ENCODE measurements at places on chromosomes 6 and 20.

DNA sequence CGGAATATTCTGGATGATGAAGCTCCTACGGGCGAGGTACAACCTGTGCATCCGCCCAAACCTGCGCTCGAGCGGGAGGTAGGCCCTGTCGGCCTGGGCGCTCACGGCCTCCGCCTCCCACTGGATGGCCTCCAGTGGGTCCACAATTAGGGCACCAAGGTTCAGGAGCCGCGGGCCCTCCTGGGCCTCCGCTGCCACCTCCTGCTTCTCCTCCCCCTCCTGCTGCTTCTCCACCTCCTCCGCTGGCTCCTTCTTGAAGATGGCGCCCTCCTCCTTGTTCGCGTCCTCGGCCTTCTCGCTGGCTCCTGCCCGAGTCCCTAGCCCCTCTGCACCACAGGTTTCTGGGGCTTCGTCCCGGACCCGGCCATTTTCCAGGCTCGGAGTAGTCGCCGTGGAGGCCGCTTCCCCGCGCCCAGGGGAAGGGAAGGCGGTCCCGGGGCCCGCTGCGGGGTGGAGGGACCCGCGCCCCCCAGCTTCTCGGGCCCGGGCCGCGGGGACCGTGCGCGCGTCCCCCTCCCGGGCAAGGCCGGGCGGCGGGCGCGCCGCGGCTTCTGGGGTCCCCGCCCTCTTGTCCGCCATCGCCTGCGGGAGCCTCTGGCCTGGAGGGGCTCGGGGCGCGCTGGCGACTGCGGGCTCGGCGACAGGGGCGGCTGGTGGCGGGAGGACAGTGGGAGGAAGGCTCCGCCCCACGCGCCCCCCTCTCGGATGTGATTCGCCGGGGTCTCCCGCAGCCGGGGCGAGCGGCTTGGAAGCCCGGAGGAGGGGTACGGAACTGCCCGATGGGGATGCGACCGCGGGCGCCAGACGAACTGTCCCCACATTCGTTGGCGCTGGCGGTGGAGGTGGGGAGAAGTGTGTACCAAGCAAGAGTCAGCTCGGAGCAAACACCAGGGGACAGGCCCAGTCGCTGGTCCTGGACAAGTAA, 17.6 kb downstream of the PLAGL2 start:
- DNase-seq, result peak; percentile 38

DNA sequence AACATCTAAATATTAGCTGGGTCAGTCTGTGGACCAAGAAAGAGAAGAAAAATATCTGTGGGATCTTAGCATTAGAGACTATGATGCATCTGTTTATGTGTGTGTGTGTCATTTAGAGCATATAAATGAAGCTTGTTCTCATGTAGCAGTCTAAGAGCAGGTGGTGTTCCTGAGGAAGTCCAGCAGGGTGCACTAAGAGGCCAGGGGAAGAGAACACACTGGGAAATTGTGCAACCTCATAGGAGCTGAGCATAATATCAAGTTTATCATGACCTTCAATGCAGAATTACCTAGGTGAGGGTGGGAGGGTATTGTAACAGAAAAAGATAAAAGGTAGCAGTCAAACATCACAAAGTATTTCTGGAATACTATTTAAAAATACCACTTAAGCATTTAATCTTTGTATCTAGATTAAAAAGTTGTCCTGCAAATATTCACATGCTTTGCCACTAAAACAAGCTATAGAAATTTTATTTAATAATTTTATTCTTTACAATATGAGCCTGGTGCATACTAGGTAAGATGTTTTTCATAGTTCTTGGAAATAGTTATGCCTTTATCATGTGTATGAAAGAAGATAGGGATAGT, 80.5 kb downstream of the SMPDL3A start:
- DNase-seq, result no peak

GRCh38 chr20:40961176-40961575, 67.4 kb upstream of the TOP1 start:
- no peak for DNase-seq

DNA sequence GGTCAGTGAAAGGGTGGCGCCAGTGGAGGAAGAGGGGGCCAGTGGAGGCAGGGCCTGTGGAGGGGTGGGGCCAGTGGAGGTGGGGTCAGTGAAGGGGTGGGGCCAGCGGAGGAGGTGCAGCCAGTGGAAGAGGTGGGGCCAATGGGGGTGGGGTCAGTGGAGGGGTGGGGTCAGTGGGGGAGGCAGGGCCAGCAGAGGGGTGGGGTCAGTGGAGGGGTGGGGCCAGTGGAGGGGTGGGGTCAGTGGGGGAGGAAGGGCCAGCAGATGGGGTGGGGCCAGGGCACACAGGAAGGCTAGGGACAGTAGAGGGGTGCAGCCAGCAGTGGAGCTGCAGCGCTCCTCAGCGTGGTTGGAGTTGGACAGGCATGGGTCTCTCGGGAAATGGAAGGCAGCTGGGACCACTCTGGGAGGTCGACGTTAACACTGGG, 18.7 kb downstream of the ADRM1 start:
- DNase-seq, result no peak

GRCh38 chr6:36928547-36928918, 26.0 kb upstream of the PI16 start:
- DNase-seq, result no peak

- DNase-seq, result no peak
Observed at GRCh38 chr20:33203444-33203843, 13.7 kb upstream of the BPIFA3 start.

DNA sequence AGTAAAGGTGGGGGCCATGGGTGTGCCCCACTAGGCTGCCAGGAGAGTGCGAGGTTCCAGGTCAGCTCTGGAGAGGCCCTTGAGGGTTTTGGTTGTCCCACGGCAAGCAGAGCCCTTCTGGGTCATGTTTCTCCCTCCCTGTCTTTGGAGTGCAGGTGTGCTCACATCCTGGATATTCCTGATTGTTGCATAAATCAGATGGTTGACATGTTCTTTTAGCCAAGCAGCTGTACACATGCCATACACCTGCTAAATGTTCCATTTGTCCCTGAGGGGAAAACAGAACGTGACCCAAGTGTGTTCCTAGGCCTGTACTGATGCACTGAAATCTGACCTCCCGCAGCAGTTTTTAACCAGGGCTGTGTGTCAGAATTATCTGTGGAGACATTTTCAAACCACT, 77.5 kb upstream of the BEND3 start:
- DNase-seq, result no peak

GRCh38 chr20:5656126-5656525, 94.1 kb upstream of the SHLD1 start:
- DNase-seq, result no peak

- DNase-seq, result peak; percentile 30
Observed at GRCh38 chr6:108174371-108175175, 8.8 kb downstream of the NR2E1 start.

GRCh38 chr20:38812709-38813573, 7.4 kb downstream of the PPP1R16B start:
- DNase-seq, result no peak

DNA sequence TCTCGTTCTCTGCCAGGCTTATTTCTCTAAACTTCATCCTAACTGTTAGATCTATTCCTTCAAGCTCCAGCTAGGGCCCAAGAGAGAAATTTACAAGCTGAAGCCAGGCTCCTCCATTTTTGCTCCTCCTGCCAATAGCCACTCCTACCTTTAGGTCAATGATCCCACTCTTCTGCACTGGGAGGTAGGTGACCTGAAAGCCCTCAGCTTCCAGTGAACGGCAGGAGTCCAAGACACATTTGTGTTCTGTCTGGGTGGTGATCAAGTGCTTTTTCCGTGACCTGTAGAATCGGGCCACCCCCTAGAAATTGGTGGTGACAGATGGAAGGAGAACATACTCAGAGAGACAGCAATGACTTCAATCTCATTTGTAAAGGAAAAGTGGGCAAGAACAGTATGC, 8.9 kb downstream of the NFS1 start:
- no peak for DNase-seq

DNA sequence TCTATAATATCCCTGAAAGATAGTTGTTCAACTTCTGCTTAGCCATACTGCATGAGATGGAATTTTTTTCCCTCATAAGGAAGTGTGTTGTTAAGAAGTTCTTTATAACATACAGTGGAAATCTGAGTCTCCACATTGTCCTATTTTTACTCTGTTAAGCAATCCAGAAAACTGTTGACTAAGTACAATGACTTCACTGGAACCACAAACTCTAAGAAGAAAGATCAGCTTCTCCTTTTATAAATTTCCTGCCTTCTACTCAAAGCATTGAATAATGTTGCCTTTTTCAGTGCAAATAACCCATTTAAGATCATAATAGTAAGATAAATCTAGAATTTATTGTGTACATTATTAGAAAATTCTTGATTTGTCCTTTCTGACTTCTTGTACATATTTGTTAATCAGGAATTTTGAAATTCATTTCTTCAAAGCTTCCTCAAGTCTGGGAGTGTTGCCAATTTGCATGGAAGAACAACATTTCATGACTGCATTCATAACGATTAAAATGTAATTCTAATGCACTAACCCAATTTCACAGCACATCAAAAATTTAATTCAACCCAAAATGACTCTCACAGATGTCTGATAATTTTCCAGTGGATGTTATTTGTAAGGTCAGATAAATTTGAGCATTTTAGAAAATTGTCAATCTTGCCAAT, 45.6 kb upstream of the ANKEF1 start:
- DNase-seq, result no peak

DNA sequence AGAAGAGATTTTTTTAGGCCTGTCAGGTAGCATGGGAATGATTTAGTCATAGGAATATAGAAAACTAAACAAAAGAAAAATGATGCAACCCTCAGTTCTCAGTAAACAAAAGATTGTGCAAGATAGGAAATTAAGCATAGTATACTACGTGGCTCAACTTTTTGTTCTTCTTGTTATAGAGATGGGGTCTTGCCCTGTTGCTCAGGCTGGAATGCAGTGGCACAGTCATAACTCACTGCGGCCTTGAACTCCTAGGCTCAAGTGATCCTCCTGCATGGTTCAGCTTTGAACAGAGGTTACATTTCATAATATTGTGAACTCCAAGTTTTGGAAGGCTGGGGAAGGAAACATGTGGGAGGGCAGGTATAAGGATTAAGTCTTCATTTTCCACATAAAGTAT, 28.5 kb downstream of the SLX4IP start:
- no peak for DNase-seq

DNA sequence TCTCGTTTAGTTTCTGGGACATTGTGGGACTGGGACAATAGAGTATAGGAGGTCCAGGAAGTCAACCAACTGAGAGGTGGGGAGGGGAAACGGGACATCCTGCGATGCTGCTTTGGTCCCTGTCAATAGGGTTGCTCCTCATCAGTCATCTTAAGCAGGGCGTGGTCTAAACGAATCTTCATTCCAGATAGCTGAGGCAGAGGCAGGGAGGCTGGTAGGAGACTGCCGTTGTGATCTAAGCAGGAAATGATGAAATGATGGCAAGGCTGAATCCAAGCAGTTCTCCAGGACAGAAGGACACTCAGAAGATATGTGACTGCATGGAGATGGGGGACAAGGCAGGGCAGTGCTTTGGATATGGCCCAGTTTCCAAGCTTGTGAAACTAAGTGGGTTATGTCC, 953.4 kb downstream of the KIF16B start:
- no peak for DNase-seq

- DNase-seq, result no peak
Observed at GRCh38 chr6:47804821-47805220, 23.0 kb downstream of the OPN5 start.

GRCh38 chr6:88383183-88383582, 217.0 kb upstream of the CNR1 start:
- no peak for DNase-seq

GRCh38 chr6:106084106-106084988, 1.8 kb upstream of the PRDM1 start:
- no peak for DNase-seq

DNA sequence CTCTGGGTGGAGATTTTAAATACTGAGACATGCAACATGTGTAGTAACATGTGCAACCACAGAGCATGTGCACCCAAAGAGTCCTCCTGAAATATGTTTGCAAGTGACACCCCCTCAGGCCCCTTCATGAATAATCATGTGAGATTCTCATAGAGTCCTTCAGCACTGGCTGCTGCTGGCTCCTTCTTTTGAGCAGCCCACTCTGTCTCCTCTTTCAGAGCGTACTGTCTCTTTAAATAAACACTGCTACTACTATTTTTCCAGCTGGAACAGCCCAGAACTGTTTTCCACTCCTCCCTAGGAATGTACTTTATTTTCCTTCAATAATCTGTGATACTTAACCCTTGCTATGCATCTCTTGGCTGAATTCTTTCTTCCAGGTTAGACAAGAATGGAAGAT, 42.0 kb downstream of the HLA-DRB5 start:
- no peak for DNase-seq

DNA sequence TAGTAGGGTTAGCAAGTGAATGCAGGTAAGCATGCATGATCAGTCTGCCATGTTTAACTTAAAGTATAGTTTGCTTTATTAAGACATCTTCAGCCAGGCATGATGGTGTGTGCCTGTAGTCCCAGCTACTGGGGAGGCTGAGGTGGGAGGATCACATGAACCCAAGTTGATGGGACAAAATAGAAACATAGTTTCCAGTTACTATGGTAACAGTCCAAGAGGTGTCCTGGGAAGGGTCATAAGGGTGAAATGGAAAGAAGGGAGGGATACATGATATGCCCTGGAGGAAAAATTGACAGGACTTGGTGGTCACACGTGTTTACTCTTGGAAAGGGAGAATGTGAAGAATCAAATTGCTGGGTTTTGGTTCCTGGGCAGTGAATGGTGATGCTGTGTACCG, 139.6 kb downstream of the SULF2 start:
- no peak for DNase-seq

GRCh38 chr6:149480502-149481280, 4.1 kb downstream of the ZC3H12D start:
- DNase-seq, result no peak

- no peak for DNase-seq
Observed at GRCh38 chr20:42567409-42567808, 622.3 kb downstream of the PTPRT start.

GRCh38 chr6:111439171-111439570, 43.8 kb downstream of the REV3L start:
- no peak for DNase-seq

GRCh38 chr20:54178256-54178655, 4.5 kb upstream of the CYP24A1 start:
- DNase-seq, result no peak

- DNase-seq, result no peak
Observed at GRCh38 chr6:134539865-134540323, 222.0 kb upstream of the SGK1 start.

DNA sequence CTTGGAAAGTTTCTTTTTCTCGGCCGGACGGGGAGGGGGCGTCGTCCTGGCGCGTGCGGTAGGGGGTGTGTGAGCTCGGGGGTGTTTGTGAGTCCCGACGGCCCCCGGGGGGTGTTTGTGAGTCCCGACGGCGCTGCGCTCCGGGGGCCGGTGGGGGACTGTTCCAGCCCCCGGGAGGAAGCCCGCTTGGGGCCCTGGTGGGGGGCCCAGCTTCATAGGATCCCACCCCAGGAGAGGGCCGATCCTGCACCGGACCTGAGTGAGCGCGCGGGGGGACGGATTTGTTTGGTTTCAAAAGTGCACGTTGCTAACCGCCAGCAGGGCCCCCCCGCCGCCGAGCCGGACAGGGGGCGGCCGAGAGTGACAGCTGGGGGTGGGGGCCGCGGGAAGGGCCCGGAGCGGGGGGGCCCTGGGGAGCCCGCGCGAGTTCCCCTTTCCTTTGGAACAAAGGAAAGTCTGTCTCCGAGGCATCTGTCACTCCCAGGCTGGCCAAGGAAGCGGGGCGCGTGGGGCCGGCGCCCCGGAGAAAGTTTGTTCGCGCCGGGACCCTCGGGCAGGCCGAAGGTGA, 485 bp downstream of the TGIF2 start:
- DNase-seq, result no peak

Measured in activated gamma-delta T cell treated with Interleukin-2 at 50 U/mL for 16 hours (primary cell).